ENCODE measurements at places on chromosomes 5 and 9.

DNA sequence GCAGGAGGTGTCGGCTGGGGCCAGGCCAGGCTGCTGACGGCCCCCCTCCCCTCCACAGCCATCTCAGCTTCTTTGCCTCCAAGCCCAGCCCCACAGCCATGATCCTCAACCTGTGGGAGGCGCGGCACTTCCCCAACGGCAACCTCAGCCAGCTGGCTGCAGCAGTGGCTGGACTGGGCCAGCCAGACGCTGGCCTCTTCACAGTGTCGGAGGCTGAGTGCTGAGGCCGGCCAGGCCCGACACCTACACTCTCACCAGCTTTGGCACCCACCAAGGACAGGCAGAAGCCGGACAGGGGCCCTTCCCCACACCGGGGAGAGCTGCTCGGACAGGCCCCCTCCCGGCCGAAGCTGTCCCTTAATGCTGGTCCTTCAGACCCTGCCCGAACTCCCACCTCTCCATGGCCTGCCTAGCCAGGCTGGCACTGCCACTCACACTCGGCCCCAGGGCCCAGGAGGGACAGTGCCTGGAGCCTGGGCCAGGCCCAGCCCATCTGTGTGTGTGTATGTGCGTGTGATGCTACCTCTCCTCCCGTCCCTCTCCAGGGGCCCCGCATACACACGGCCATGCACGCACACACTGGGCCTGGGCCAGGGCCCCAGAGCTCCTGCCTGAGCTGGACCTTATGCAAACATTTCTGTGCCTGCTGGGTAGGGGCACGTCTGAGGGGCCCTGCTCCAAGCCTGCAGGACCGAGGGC lies 19.3 kb downstream of the HK3 start:
- no peak for DNase-seq

- DNase-seq, result peak; percentile 12
Observed at GRCh38 chr9:128689820-128690683, 1.0 kb downstream of the SET start.

DNA sequence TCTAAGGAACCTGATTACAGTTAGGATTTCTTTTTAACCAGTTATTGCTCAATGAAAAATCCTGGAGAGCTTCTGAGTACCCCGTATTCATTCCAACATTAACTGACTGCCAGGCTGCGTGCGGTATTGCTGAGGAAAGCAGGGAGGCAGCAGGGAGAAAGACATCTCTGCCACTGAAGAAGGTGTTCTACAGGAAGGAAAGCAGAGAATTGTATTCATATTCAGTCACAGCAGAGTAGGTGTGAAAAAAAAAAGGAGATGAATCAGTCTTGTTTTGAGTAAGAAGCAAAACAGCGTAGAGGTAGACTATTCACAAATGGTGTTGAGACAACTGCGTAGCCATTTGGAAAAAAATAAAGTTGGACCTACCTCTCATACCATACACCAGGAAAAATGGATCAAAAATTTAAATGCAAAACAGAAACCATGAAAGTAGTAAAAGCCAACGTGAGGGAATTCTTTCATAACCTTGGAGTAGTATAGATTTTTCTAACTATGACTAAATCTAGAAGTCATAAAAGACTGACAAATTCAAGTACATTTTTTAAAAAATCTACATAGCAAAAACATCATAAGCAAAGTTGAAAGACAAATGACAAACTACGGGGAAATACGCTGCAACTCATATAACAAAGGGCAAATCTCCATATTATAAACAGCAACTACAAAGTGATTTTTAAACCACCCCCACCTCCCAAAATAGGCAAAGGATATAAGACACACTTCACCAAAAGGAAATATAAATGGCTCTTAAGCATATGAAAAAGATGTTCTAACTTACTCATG lies 9.9 kb upstream of the NR4A3 start:
- no peak for DNase-seq

DNA sequence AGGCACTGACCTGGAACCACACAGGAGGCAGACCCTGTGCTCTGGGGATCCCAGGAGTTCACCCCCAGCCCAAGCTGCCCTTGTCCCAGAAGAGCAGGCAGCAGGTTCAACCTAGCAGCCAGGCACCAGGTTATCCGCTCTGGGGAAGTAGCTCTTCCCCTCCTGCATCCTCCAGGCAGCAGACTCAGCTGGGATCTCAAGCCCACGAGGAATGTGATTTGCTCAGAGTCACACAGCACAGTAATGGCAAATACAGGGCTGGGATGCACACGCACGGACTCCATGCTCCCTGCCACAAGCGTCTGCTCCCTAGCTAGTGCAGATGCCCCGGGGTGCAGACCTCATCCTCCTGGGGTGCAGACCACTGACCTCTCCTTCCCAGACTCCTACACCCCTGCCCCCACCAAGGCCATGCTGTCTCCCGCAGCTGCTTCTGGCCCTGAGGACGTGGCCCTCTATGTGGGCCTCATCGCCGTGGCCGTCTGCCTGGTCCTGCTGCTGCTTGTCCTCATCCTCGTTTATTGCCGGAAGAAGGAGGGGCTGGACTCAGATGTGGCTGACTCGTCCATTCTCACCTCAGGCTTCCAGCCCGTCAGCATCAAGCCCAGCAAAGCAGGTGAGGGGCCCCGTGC lies 25.5 kb downstream of the HK3 start:
- no peak for DNase-seq

DNA sequence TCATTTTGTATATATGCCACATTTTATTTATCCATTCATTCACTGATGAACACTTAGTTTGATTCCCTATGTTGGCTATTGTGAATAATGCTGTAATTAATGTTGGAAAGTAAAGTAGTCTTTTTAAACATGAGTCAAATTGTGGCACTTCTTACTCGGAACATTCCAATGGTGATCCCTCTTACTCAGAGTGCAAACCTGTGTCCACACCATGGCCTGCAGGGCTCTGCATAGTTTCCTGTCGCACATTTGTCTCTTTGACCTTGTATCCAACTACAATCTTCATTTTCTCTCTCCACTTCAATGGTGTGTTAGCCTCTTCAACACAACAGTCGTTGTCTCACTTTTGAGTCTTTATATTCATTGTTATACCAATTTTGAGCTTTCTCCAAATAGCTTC lies 98.1 kb upstream of the PAPPA start:
- no peak for DNase-seq

DNA sequence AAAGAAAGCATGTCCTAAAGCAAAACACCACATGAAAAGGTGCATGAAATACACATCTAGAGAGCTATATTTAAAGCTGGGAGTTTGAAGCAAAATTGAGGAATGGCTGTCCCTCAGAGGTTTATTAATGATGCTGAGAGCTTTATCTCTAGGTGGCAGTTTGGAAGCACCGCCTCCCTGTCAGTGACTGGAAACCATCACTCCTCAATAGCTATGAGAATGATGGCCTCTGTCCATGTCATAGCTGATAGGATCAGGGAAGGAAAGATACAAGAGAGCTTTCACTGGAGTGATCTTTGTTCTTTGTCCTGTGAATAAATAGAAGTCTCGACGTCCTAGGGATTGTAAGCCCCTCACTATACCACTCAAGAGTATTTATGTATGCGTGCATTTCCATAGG lies 110.5 kb downstream of the NUDT12 start:
- DNase-seq, result no peak

- no peak for DNase-seq
Observed at GRCh38 chr5:82408033-82408432, 129.9 kb upstream of the RPS23 start.

DNA sequence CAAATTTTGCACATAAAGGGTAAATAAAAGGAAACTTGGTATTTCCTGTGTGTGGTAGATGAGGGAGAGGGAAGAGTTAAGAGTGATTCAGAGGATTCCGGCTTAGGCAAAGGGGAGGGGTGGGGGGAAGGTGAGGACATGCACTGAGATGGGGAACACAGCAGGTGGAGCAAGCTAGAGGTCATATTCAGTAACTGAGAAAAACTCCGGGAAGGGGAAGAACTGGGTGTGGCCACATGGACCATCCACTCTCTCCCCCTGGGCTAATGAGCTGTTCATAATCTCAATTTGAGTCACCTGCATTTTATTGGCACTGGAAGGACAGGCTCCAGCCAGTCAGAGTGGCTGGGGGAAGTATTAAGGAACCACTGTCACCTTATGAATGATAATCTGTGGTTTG lies 45.1 kb upstream of the UGCG start:
- DNase-seq, result no peak

- DNase-seq, result no peak
Observed at GRCh38 chr9:73402081-73403028, 250.7 kb downstream of the ANXA1 start.

DNA sequence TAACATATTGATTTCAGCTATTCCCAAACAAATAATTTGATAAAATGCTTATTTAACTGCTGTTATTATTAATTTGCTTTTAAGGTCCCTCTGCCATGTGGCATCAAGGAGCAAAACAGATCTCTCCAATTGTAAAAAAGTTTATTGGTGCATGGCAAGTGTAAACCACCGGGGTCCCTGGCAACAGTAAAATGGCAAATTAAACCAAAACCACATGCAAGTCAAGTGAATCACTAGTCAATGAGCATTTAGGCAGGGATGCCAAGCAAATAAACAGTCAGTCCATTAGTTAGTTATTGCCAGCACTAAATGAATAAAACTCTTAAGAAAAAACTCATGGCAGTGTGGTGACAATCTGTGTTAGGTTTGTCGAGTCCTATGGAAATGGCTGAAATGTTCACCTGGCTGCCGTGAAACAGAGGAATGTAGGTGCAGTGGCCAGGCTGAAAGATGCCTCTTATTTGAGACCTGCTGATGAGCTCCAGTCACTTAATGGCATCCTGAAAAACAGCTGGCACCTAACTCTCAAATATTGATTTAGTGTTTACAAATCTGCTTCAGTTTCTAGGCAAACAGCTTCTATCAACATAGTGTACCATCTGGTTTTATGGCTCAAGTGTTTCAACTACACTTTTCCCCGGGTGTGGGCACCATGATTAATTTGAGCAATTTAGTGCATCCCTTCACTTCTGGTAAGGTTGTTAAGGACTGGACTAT lies 296.5 kb upstream of the ITGA1 start:
- peak; percentile 79 for DNase-seq

- DNase-seq, result peak; percentile 63
Observed at GRCh38 chr9:81661339-81661738, 28.0 kb downstream of the TLE1 start.

GRCh38 chr5:55172937-55173686 lies at the start of gene CDC20B:
Gene CDC20B, minus strand, starts transcription at chr5:55173177. Its CDS starts 177 bp downstream, at chr5:55173000.
- peak; percentile 40 for DNase-seq

DNA sequence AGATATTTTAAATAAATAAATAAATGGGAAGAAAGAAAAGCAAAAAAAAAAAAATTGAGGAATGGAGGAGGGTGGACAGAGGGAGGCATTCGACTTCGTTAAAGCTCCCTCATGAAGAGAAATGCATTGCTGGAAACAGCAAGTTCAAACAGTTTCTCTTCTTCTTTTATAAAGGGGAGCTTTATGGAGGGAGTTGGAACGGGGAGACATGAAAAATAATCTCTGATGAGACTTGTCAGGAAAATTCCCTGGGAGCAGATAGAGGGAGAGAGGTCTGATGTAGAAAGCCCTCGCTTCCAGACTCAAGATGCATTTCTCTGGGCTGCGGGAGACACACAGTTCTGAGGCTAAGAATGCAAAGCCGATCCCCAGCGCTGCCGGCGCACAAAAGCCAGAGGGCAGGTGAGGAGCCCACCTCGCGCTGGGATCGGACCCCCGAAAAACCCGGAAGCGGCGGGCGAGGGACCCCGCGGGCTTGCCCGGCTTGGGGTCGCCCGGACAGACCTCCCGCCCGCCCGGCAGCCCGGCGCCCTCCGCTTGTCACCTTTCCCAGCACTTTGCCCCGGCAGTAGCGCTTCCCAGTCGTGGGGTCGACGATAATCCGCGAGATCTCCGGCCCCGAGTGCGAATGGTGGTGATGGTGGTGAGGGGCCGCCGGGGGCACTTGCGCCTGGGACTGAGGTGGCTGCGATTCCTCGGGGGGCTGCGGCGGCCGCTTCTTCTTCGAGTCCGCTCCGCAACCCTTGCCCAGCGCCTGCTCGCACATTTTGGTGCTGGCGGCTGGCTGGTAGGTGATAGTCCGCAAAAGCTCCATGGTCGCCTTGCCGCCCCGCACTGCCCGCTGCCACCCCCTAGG lies 512 bp downstream of the PLK2 start:
- DNase-seq, result no peak

GRCh38 chr5:57072218-57072892 lies 101.5 kb upstream of the GPBP1 start:
- DNase-seq, result no peak

- no peak for DNase-seq
Observed at GRCh38 chr5:72149742-72150141, 42.5 kb downstream of the MAP1B start.

DNA sequence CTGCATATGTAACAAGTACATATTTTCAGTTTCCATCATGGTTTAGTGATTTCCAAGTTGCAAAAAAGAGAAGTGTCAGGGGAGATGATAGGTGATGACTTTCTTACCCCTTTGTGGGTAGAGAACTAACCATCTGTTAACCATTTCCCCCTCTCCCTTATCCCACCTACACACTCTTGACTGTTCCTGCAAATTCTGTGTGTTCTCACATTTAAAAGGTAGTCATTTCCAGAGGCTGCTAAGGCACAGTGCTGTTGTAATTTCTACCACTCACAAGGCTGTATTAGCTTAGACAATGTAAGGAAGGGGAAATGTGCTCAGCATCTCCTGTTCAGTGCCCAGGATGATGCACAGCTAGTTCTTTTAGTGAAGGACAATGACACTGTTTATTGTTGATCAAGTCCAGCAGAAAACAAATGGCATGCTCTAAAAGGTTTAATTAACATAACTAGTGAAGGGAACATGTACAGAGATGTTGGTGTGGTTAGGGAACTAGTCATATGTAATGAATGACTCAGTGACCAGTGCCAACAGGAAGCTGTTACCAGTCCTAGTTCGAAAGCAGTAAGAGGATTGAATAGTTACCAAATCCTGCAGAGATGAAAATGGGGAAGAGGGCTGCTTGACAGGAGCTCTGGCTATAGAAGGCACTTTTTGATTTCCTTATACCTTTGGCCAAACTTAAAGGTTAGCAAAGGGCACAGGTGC lies 165.1 kb downstream of the PLK2 start:
- DNase-seq, result no peak
